ENCODE measurements at places on chromosomes 12 and 14.

DNA sequence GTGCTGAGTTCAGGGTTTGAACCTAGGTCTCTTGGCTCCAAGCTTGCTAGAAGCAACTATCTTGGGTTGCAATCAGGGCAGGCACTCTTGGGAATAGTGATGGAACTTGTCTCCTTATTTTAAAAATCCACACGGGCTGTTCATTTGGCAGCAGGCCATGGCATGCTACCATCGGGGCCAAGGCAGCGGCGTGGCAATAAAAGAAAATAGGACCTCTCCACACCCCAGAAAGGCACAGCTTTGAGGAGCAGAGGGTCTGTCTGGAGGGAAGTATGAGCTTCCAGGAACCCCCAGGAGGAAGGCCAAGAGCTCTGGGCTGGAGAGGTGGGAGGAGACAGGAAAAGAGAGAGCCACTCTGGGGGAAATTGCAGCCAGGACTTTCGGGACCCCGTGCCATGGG is 15.3 kb downstream of the RPS6KL1 start:
- DNase-seq = no peak

DNA sequence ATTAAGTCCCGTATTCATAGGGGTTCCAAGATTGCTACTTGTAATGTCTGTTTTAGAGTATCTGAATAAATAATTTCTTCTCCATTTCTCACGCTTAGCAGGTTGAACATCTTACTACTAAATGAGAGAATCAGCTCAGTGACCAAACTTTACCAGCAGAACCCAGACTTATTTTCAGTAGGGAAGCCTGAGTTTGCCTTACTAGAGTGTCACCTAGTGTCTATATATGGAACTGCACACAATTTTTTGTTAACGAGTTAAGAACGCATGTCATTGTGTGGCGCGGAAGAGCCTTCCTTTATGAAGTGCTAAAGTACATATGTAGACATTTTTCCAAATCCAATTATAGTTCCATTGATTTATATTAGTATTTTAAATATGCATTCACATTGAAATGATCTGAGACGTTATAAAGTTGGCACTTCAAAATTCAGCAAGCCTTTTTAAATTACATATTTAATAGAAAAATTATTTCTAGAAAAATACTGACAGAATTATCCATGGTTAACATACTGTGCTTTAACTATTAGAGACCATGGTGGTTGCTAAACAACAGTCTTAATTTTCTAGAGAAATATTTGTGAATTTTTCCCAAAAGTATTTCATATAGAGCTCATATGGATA is 88.3 kb downstream of the RPS29 start:
- peak; percentile 62 for DNase-seq

DNA sequence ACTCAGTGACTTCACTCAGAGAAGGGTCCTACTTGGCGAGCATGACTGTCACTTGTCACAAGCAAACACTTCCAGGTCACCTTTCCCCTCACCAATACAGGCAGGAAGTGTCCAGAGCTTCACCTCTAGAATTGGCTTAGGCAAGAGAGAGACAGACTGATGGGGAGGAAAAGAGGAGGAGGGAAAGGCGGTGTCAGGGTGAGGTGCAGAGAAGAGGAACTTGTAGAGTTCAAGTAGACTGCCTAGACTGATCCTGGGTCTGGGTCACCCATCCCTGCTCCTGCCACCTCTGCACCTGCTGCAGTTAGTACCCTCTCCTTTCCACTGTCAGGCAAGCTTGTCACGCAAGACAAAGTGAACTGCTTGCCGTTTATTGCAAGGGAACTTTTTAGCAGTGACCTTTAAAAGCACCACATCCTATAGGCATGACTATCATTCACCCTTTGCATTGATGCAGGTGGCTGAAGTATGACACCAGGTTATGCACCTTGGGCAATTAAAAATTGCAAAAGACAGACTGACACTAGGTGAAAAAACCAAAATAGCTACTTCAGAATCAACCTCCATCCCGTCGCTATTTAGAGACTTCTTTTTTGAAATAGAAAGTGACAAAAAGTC is 292.4 kb downstream of the SYT1 start:
- no peak for DNase-seq

GRCh38 chr12:50452795-50453194 is 52.0 kb upstream of the DIP2B start:
- no peak for DNase-seq

DNA sequence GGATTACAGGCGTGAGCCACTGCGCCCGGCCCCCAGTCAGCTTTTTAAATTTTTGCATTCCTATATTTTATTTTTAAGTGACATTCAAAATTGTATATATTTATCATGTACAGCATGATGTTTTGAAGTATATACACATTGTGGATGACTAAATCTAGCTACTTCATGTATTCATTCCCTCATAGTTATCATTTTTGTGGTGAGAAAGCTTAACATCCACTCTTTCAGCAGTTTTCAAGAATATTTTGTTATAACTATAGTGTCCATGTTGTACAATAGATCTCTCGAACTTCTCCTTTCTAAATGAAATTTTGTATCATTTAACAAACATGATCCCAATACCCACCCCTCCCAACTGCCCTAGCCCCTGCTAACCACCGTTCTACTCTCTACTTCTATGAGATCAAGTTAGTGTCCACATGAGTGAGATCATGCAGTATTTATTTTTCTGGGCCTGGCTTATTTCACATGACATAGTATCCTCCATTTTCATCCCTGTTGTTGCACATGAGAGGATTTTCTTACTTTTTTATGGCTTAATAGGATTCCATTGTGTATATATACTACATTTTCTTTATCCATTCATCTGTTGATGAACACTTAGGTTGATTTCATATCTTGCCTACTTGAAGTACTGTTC is 8.8 kb upstream of the HEBP1 start:
- DNase-seq = no peak

GRCh38 chr12:132842449-132843045 is 13.9 kb upstream of the GOLGA3 start:
- no peak for DNase-seq

DNA sequence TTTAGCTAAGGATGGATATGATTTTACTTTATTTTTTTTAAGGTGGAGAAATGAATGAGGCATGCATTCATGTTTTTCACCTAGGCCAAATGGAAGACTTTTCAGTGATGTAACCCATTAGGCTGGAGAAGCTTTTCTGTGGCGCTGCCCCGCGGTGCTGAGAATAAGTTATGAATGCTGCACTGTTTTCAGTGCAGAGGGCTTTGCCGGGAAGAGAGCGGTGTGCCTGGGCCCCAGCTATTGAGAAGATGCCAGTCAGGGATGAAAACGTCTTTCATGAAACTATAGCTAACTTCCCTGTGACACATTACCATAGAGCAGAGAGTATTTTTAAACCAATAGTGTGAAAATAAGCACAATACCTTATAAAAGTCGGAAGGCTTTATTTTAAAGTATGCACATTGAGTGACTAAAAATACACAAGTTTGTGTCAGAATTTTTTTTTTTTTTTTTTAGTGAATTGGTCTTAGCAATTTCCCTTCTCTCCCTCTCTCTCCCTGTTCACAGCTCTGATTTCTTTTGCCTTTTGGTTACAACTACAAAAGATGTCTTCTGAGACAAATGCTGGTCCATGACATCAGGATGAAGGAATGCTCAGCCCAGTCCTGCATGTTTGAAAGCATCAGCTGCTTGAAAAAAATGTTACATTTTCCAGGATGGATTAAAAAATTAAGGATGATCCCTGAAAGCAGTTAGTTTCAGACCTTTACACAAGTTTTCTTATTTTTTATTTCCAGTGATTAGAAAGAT is 48.3 kb downstream of the NPAS3 start:
- DNase-seq = no peak

GRCh38 chr12:46406352-46407027 is 33.9 kb upstream of the SLC38A2 start:
- DNase-seq = no peak

- DNase-seq = no peak
Observed at GRCh38 chr12:13179211-13180074, 17.1 kb upstream of the EMP1 start.

DNA sequence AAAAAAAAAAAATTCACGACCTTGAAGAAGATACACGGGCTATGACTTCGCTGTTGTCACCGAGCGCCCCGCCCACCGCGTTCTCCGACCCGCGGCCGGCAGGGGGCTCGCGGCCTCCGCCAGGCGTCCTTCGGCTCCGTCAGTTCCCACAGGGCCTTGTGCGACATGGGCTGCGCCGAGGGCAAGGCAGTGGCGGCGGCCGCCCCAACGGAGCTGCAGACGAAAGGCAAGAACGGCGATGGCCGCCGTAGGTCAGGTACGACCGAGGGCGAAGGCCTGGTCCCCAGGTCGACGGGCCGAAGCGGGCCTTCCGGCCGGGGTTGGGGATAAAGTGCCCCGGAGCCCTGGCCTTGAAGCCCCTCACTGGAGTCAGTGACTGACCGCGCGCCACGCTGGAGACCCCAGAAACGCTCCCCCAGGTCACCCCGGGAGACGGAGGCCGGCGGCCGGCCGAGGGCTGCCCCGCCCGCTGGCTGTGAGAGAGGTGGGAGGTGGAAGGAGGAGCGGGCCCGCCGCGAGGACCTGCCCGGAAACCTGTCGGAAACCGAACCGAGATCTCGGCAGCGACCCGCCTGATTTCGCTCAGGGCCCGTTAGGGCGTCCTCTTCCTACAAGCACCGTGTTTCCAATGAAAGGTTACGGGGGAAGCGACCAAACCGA is at the start of gene TXNRD1:
Gene TXNRD1 (plus strand): TSS at position 142 of the 660 bp plus-strand sequence. CDS start 24 bp downstream, at position 166.
- peak; percentile 32 for DNase-seq

GRCh38 chr12:26736563-26737486 is 96.2 kb downstream of the ITPR2 start:
- DNase-seq = peak; percentile 8

DNA sequence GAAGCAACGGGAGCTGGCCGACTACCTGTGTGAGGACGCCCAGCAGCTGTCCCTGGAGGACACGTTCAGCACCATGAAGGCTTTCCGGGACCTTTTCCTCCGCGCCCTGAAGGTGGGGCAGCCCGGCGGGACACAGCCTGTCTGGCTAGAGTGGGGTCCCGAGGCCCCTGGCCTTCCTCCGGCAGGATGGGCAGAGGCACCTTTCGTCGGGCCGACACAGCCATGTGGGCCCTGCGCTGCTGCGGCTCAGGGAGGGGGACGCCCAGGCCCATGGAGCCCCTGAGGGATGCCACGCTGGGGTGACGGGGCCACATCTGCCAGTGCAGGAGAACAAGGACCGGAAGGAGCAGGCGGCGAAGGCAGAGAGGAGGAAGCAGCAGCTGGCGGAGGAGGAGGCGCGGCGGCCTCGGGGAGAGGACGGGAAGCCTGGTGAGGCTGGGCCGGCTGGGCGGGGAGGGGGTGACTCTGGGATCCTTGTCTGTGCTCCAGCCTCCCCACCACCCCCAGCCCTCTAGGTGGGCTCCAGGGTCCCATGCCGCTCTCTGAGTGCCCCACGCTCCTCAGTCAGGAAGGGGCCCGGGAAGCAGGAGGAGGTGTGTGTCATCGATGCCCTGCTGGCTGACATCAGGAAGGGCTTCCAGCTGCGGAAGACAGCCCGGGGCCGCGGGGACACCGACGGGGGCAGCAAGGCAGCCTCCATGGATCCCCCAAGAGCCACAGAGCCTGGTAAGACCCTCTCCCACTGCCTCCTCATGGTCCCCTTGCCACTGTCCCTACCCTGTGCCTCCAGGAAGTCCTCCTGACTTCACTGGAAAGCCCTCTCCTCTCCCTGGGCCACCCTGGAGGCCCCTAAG is 10.9 kb upstream of the ADSS1 start:
- no peak for DNase-seq

DNA sequence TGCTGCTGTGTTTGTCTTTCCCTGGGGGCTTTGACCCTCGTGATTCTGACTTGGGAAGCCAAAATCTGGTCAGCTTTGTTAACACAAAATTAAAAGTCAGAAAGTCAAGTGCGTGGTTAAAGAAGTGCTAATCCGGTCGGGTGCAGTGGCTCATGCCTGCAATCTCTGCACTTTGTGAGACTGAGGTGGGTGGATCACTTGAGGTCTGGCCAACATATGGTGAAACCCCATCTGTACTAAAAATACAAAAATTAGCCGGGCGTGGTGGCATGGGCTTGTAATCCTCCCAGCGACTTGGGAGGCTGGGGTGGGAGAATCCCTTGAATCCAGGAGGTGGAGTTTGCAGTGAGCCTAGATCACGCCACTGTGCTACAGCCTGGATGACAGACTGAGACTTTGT is 844.6 kb downstream of the VRK1 start:
- no peak for DNase-seq
